ENCODE measurements at places on chromosomes 16 and 17.

DNA sequence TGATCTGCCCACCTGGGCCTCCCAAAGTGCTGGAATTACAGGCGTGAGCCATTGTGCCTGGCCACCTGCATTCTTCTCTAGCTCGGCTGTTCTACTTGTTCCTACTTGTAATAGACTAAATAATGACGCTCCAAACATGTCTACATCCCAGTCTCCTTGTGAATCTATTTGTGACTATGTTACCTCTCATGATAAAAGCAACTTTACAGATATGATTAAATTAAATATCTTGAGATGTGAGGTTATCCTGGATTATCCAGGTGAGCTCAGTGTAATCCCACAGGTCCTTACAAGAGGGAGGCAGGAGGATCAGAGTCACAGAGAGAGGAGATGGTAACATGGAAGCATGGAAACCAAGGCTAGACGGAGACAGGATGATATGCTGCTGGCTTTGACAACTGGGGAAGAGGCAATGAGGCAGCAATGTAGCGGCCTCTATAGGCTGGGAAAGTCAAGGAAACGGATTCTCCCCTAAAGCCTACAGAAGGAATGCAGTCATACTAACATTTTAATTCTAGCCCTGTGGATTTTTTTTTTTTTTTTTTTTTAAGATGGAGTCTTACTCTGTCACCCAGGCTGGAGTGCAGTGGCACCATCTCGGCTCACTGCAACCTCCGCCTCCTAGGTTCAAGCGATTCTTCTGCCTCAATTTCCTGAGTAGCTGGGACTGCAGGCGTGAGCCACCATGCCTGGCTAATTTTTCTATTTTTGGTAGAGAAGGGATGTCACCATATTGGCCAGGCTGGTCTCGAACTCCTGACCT, 5.0 kb upstream of the LASP1 start:
- no peak for DNase-seq

- DNase-seq, result no peak
Measured at GRCh38 chr17:4146641-4147040, 3.6 kb downstream of the CYB5D2 start.

- no peak for DNase-seq
Measured at GRCh38 chr16:2337431-2338296, 2.9 kb downstream of the ABCA3 start.

- no peak for DNase-seq
Measured at GRCh38 chr17:81640011-81640410, 3.0 kb downstream of the TSPAN10 start.

GRCh38 chr16:10040136-10041080, 141.8 kb downstream of the GRIN2A start:
- DNase-seq, result no peak

- DNase-seq, result no peak
Measured at GRCh38 chr16:8655184-8655717, 19.2 kb upstream of the ABAT start.

DNA sequence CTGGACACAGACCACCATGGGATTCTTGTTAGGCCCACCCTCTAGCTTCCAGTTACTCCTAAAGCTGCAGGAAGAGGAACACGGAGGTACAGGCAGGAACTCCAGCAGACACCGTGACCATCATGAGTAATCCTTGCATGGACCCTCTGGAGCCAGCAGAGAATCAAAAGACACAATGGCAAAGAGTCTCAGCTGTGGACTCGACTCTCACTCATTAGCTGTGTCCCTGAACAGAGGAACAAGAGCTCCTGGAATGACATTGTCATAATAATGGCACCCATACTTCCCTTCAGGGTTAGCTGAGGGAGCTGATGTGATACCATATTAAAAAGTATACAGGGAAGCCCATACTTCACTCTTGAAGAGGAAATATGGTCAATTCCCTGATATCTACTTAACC, 176.3 kb upstream of the ASIC2 start:
- DNase-seq, result no peak

- DNase-seq, result no peak
Measured at GRCh38 chr17:72382971-72383722, 262.3 kb downstream of the SOX9 start.

DNA sequence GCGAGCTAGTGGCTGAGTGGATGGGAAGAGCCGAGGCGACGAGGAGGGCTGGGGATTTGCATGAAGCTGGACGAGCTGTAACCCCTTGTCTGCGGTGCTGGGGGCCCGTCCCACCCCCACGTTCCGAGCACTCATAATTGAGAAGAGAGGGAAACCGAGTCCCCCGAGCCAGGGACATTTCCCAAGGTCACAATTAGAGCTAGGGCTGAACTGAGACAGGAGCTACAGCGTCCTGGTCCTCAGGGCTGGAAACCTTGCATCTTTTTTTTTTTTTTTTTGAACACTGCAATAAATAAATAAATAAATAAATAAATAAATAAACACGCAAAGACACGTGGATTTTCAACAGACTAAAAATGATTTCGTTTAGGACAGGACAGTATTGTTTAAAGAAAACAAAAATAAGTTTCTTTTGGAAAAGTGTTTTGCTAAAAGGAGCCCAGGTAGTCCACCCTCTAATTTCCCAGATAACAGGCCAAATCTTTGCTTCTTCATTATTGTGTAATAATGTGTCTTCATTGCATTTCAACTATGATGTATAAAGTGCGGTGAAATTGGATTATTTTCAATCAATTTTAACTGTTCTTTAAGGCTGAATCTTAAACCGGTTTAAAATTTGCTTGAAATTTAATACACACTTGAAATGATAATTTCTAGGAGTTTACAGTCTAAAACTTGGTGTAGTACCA, 992 bp downstream of the GDPD1 start:
- DNase-seq, result no peak

DNA sequence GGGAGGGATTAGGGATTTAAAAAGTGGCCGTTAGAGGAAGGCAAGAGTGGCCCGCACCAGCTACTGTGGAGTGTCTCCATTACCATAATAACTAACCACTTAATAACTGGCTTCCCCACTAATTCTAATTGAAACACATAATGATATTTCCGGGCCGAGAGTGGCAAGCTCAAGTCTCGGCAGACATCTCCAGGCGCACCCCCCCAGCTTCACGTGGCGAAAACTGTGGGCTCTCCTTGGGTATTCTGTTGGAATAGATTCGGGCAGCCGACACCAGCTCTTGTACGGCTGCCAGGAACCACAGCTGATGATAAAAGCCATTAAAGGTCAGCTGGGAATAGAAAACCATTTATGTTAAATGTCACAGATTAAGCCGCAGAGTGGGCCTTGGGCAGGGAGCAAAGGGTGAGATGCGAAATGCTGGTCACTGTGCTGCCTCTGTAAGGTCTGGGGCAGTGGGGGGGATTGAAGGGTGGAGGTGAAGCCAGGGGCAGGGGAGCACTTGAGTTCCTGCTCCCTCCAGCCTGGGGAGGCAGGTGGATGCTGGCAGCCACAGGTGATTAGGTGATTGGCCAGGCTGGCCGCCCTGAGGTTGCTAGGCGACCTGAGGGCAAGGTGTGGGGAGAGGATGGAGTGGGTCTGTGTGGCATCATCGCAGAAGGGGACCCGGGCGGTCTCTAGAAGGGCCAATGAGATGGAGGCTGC, 115.6 kb upstream of the SDK2 start:
- DNase-seq, result no peak

GRCh38 chr16:57514791-57515600, 21.4 kb downstream of the CCDC102A start:
- no peak for DNase-seq

DNA sequence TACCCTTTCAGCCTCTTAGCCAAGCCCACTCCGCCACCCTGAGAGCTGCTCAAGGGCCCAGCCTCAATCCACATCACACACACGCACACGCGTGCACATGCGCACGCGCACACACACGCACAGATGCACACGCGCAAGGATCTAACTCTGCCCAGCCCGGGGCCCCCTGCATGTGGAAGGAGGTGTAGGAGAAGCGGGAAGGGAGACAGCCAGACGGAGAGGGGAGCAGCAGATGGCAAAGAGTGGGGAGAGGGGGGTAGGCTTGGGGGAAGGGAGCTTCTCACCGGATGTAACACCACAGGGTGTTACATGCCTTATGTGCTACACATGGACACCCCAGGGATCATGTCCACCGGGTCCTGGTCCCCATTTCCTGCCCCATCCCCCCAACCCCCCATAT, 15.3 kb downstream of the DLG4 start:
- DNase-seq, result no peak

- no peak for DNase-seq
Measured at GRCh38 chr17:2172077-2172851, 117.4 kb downstream of the HIC1 start.

GRCh38 chr16:27080895-27081294, 14.2 kb downstream of the C16orf82 start:
- no peak for DNase-seq

GRCh38 chr17:77036136-77036840, 104.5 kb upstream of the SEC14L1 start:
- no peak for DNase-seq

DNA sequence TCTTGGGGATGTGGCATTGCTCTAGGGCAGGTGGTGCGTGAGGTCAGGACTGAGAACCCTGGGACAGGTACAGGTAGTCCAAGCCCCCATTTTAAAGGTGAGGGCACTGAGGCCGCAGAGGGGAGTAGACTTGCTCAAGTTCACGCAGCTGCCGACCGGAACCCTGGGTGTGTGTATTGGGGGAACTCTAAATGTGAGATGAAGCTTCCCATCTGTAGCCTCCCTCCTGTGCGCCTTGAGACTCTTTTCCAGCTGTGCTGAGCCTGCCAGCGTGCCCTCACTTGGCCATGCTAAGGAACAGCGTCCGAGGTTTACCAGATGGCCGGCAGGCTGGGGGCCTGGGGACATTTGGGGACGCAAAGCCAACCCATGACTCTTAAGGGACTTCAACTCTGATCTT, 79.0 kb upstream of the CDC42EP4 start:
- no peak for DNase-seq

GRCh38 chr17:45394913-45395568, 37.6 kb downstream of the ARHGAP27 start:
- peak; percentile 29 for DNase-seq

DNA sequence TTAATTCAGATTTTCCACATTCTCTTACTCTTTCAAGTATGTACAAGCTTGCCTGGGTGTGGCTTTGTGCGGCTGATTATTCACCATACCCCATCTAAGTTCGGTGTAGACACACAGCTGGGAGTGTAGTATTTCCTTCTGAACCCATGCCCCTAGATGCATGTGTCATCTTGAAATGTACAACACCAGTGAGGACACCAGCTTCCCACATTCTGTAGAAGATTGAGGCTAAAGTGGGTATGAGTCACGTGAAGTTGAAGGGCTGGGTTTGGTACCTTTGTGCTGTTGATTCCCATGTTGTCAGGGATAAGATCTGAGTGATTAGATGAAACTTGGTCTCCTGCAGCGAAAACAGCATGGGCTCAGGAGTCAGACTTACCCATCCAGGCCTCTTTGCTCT, 14.6 kb upstream of the DHX8 start:
- DNase-seq, result no peak

DNA sequence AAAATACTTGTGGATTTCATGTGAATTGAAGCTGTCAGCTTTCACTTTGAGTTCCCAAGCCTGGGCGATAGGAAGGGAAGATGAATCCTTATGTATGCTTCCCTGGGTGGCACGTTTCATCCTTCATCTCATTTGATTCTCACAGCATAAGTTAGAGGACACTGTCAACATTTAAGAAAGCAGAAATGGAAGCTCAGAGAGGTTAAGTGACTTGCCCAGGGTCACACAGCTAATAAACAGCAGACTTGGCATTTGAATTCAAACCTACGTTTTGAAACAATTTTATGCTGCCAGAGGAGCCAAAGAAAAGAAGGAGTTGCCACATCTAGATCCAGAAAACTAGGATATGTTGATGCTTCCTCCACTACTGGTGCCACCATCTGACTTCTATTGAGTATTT, 108.3 kb upstream of the GPR139 start:
- DNase-seq, result no peak

DNA sequence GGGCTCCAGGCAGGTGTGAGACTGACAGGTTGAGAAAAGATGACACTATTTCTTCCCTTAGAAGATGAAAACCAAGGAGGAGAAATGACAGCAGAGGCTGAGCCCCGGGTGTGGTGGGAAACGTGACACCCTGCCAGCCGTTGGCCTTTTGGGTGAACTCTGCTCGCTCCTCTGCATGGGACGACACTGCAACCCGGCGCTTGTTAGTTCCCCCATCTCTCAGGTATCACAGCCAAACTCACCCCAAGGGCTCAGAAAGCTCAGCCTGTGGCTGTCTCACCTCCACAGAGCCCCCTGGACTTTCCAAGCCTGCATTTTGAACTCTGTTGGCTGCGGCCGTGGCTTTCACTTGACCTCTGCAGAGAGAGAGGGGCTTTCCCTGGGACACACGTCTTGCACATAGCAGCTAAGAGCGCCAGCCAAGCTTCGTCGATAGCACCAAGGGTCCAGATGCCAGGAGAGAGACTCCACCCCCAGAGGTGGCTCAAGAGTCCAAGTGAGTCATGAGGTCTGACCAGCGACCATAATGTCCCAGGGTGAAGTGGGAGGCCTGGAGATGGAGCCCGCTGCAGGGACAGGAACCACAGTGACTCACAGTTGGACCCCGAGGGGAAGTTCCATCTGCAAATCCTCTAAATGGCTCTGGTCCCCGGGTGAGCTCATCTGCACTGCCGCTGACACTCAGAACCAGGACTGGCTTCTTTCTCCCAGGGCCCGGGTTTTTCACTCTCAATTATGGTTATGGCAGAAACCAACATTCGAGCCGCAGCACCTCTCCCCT, 301.9 kb downstream of the SOX9 start:
- peak; percentile 12 for DNase-seq

DNA sequence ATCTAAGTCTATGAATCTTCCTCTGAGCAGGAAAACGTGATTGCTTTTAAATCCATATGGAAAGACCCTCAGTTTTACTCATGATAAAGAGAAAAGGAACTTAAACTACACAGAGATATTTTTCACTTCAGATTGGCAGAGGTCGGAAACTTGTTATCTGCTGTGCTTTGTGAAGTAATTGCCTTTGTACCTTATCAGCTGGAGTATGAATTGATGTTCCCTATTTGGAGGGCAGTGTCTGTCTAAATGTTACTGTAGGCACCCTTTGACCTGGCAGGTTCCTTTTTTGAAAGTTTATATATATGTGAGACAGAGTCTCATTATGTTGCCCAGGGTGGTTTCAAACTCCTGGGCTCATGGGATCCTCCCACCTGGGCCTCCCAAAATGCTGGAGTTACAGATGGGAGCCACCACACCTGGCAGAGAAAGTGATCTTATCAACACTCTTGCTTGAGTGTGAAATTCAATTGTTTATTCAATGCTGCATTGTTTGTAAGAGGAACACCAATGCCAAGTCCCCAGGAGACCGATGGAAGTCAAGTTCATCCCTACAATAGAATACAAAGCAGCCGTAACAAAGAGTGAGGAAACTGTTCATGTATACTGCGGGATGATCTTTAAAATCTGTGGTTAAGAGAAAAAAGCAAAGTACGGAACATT, 52.3 kb downstream of the ABCC1 start:
- DNase-seq, result no peak

DNA sequence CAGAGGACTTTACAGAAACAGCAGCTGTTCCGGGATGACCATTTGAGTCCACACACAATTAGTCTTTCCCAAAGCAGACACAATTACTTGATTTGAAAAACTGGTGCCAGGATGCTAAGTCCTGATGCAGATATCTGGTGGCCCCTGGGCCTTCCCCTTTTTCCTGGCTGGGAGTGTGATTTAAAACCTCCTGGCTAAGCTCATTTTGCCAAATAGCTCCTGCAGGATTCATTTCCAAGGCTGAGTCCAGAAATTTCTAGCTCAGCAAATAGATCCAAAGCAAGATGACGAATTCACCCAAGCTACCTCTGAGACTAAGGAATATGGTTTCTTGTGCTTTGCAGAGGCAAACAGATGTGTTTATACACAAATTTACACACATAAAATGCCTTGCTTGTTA, 422.2 kb downstream of the CA10 start:
- no peak for DNase-seq

- DNase-seq, result no peak
Measured at GRCh38 chr16:6122401-6122800, 1024.8 kb upstream of the EEF2KMT start.

- DNase-seq, result no peak
Measured at GRCh38 chr17:75755205-75755901, 9.6 kb downstream of the GALK1 start.

Measured in T-cell (primary cell).